ENCODE measurements at places on chromosomes 6 and 20.

- no peak for DNase-seq
These were observed 36.4 kb downstream of the XRN2 start for GRCh38 chr20:21339499-21339898.

- no peak for DNase-seq
These were observed 89.8 kb downstream of the ATRN start for GRCh38 chr20:3560578-3560977.

- no peak for DNase-seq
These were observed 31.9 kb upstream of the NFATC2 start for GRCh38 chr20:51574248-51575033.

GRCh38 chr20:12057778-12058177, 140.1 kb downstream of the BTBD3 start:
- no peak for DNase-seq

DNA sequence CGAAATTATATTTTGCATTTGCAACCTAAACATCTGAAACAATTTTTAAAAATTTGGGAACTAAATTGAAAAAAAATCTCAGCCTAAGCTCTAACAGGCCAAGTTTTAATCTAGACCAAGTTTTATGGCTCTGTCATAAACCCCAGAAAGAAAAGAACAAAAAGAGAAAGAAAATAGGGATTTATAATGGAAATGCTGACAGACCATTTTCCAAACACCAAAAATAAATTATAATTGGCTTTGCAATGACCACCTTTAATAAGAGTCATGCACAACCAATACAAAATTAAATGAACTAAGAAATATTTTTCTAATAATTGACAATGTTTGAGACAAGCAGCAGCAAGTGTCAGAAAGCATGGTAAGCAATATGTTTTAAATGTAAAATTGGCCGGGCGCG, 72.6 kb downstream of the WDR27 start:
- DNase-seq, result no peak

- no peak for DNase-seq
These were observed 26.4 kb upstream of the MCM3 start for GRCh38 chr6:52310932-52311331.

DNA sequence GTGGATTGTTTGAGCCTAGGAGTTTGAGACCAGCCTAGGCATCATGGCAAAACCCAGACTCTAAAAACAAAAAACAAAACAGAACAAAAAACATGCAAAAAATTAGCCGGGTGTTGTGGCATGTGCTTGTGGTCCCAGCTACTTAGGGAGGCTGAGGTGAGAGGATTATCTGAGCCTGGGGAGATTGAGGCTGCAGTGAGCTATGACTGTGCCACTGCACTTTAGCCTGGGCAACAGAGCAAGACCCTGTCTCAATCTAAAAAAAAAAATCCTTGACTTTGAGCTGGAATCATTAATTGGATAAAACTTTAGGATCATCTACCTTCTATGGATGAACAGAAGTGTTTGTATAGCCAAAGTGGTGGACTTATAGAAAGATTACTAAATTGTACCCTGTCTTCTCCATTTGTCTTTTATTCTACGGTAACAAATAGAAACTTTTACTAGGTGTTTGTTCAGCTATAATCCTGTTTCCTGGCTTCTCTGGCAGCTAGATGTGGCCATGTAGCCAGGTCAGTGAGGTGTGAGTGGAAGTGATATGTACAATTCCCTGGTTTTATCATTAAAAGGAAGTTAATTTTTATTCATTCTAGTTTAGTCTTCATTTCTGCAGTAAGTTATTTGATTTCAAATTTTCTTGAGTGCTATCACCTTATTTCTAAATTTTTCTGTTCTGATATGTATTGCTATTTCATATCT, 108.3 kb upstream of the RNF24 start:
- no peak for DNase-seq

DNA sequence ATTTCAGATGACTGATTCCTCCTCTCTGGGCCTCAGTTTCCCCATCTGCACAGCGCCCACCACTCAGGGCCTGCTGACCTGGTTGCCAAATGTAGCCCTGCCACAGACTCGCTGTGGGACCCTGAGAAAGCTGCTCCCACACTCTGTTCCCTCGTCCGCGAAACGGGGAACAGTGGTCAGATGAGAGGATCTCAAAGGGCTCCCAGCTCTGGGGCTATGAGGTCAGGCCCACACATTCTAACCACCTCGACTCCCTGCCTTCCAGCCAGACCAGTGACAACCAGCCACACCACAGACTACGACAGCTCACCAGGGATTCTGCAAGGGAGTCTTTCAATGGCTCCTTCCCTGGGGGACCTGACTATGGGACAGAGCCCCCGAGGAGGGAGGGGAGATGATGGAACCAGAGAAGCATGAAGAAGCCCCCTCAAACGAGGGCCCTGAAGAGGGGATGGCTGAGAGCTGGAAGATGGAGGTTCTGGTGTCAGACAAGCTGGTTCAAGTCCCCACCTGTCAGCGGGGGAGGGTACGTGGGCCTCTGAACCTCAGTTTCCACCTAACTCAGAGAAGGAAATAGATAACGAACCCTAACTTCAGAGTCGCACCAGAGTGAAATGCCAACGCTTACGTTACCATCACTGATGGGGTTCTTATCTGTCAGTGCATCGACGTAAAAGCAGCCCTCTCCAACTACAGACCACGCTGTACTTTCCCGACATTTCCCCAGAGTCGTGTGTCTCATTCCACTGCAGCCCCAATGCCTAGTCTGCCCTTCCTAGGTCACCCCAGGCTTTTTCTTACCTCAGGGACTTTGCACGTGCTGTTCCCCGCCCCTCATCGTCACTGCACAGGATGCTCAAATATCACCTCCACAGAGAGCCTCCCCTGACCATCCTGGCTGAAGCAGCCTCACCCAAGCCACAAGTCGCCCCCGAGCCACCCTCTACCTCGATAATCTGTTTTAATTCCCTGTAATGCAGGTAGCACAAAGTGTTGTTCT, 60.5 kb downstream of the PREX1 start:
- DNase-seq, result no peak

- no peak for DNase-seq
These were observed 27.6 kb downstream of the KCNK15 start for GRCh38 chr20:44773070-44773829.

- DNase-seq, result no peak
These were observed 42.9 kb downstream of the RSPO4 start for GRCh38 chr20:958936-959815.

DNA sequence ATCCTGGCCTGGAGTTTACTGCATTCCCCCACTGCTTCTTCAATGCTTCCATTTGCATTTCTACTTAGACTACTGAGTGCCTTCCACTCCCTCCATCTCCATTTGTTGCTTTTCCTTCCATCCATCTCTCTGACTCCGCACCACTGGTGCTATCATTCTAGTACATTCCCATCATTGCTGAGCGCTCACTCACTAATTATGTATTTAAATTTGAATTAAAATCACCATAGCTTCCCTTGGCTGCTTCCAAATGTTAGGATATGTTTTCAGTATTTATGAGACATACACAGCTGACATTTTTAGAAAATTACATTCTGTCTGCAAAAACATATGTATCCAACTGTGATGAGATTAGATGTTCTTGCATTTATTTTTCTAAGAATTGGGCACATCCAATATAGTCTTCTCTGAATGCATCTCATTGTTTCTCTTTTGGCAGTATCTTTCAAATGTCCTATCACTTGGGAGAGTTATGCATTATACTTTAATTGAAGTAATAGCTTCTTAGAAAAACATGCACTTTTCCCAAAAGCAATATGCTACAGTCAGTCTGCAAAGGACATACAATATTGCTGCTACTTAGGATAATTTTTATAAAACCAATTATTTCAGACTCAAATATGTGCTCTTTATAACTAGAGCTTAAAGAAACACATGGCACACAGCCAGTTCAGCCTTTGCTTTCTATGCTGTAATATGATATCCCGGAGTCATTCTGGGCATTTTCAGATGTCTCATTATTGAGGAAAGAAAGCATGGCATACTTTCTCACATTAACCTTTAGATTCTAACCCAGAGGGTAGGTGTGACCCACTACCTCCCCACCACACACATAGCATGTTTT, 12.1 kb upstream of the COL21A1 start:
- peak; percentile 57 for DNase-seq

GRCh38 chr20:59042151-59042795, at the start of gene PRELID3B:
TSS of gene PRELID3B (minus strand) at chr20:59042786. CDS start at chr20:59042730, 56 bp downstream.
- no peak for DNase-seq

DNA sequence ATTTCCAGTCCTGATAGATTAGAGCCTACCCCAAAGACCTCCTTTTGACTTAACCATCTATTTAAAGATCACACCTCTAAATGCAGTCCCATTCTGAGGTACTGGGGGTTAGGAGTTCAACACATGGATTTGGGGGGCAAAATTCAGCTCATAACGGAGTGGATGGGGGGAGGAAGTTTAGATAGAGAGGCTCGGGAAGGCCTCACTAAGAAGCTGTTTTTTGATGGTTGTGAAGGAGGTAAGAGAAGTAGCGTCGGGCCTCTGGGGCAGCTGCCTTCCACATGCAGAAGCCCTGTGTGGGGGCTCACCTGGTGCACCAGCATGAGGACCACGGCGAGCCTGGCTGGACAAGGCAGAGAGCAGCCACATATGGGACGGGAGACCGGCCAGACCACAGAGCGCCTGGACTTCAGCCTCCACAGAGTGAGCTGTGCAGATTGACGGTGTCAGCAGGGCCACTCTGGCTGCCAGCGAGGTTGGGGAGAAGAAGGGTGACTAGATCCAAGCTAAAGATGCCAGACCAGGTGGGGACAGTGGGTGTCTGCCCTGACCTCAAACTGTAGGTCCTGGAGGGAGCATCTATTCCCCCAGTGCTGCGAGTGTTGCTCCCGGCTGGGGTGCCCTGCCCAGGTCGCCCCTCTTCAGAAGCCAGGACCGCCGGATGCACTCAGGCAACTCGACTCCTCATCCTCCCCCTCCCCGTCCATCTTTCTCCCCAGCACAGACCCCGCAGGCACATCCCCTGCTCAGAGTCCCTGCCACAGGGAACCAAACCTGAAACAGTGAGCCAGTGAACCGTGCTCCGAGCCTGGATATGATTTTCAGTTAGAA, 5.1 kb upstream of the SYNJ2 start:
- DNase-seq, result no peak

- DNase-seq, result no peak
These were observed 110.5 kb downstream of the ARHGAP18 start for GRCh38 chr6:129599467-129599866.

DNA sequence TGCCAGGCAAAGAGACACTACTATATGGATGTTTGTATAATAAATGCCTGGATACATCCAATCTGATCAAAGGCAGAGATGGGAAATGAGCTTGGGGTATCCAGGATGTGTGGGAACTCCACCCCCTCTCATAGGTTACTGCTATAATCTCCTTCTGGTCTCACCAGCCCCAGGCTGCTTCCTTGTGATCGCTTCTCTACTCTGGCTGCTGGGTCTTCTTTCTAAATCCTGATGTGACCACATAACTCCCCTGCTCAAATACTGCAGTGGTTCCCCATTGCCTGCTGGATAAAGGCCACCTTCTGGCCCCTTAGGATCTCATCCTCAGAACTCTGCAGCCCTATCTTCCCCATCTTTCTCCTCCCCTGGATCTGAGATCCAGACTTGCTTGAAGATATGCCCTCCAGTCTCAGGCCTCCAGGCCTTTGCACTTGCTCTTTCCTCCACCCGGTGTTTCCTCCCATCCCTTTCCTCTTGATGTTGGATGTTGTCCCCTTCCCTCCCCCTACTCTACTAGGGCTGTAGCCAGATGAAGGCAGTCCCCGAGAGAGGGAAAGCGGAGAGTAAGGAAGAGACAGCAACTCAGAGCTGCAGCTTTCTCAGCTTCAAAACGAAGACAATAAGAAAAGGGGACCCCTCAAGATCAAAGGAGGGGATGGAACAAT, 828 bp upstream of the XKR7 start:
- DNase-seq, result no peak

DNA sequence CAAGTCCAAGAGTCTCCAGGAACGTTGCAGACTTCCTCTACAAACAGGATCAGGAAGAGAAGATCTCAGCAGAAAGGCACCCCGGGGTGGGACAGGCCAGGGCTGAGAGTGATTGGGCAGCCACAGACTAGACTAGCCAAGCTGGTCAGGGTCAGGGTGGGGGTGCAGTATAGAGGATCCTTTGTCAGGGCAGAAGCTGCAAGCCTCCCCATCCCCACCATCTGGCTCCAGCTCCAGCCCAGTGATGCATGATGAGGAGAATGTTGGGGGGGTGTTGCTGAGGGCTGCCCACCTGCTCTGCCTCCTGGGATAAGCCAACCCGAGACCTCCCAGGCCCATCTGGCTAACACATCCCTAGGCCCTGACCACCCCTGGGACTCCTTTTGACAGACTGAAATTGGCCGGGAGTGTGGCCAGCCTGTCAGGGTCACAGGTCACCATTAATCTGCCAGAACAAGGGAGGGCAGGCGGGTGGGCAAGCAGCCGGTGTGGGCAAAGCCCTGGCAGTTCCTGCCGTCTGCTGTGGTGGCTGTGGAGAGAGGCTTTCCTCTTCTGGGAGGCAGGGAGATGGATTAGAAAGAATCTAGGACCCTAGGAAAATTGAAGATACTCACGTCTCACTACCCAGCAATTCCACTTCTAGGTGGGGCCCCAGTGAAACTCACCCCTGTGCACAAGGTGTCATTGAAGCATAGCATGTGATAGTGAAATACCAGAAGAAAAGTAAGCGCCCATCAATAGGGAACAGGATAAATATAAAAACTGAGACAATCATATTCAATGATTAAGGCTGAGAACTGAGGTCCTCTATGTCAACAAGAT, 22.1 kb upstream of the SNTA1 start:
- DNase-seq, result no peak

GRCh38 chr6:144666781-144667180, 381.6 kb downstream of the UTRN start:
- no peak for DNase-seq

DNA sequence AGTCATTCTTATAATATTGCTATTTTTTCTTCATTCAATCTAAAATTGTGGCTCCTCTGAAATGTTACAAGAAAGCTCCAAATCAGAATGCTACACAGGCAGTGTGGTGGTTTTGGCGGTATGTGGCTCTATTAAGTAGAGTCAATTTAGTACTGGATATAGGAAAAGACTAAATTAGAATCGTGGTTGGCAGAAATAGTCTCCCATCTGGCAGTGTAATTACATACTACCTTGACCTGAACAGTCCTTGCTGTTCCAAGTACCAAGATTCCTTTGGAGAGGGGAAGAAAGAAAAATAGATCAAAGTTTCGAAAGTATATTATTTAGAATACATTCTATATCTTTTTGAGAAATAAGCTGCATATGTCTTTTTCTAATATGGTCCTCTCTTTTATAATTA, 78.2 kb downstream of the C6orf118 start:
- DNase-seq, result peak; percentile 29

- peak; percentile 76 for DNase-seq
These were observed 53.5 kb upstream of the BTN3A2 start for GRCh38 chr6:26311385-26312095.

GRCh38 chr20:21074605-21075336, 31.4 kb downstream of the LINC00237 start:
- peak; percentile 67 for DNase-seq

GRCh38 chr6:31170600-31170881, at the start of gene POU5F1:
TSS of gene POU5F1 (minus strand) at chr6:31170682. CDS start at chr6:31170620, 62 bp downstream.
- DNase-seq, result no peak

DNA sequence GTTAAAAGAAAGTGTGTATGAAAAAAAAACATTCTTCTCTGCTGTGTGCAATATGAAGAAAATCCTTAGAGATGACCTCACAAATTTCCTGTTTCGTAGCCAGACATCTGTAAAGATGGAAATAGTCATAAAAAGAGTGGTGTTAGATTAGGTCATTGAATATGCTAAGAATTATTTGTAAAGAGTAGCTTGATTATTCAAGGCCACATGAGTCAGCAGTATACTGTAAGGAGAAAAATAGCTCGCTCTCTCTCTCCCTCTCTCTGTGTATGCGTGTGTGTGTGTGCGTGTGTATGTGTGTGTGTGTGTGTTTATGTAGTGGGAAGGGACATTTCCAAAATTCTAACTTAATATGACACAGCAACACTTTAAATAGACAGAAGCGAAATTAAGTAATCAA, 78.8 kb downstream of the PTCHD4 start:
- peak; percentile 82 for DNase-seq
